ENCODE measurements at places on chromosomes 3 and 15.

DNA sequence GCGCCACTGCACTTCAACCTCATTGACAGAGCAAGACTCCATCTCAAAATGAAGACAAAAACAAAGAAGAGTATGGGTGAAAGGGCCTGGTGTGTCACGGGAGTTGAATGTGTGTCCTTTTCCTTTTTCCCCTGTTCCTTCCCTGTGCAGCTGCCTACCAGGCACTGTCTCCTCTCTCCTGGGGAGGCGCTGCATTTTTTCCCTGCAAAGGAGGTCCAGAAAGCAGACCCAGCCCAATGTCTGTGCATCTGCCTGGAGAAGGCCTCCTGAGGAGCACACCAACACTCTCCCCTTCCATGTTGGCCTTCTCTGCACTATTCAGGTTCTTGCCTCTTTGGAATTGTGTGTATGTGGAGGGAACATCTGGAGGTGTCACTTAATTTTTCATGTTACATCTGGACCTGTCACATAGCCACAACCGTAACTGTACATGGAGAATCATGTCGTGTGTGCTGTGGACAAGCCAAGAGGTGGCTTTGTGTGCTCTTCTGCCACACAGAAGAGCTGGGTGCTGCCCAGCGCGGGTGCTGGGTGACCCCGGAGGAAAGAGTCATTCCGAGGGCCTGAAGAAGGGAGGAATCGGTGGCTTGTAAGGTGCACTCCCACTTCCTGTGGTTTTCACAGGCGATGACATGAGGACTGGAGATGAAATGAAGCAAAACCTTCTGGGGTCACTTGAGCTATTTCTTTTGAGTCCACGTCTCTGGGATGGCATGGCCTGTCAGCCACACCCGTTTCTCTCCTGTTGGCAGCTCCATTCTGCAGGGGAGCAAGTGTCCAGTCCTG, 46.5 kb upstream of the CGNL1 start:
- no peak for DNase-seq

GRCh38 chr3:25895031-25895430, 105.1 kb downstream of the OXSM start:
- no peak for DNase-seq

GRCh38 chr3:11495948-11496557, 147.7 kb downstream of the VGLL4 start:
- no peak for DNase-seq

- no peak for DNase-seq
Measured at GRCh38 chr3:40228792-40229350, 80.6 kb upstream of the EIF1B start.

GRCh38 chr3:73681610-73682009, 56.9 kb upstream of the PDZRN3 start:
- DNase-seq, result no peak

GRCh38 chr15:64847448-64847847, 5.7 kb downstream of the PLEKHO2 start:
- no peak for DNase-seq

- no peak for DNase-seq
Measured at GRCh38 chr15:55829826-55830225, 86.9 kb upstream of the PRTG start.

- DNase-seq, result no peak
Measured at GRCh38 chr3:43015991-43016865, 37.1 kb downstream of the GASK1A start.

DNA sequence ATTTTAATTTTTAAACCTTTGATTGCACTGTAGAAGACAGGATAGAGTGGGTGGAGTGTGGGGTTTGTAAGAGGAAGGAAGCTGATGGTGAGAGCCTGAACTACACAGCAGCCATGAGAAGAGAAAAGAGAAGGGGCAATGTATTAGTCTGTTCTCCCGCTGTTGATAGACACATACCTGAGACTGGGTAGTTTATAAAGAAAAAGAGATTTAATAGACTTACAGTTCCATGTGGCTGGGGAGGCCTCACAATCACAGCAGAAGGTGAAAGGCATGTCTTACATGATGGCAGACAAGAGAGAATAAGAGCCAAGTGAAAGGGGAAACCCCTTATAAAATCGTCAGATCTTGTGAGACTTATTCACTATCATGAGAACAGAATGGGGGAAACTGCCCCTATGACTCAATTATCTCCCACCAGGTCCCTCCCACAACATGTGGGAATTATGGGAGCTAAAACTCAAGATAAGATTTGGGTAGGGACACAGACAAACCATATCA, 37.3 kb downstream of the STARD5 start:
- no peak for DNase-seq

DNA sequence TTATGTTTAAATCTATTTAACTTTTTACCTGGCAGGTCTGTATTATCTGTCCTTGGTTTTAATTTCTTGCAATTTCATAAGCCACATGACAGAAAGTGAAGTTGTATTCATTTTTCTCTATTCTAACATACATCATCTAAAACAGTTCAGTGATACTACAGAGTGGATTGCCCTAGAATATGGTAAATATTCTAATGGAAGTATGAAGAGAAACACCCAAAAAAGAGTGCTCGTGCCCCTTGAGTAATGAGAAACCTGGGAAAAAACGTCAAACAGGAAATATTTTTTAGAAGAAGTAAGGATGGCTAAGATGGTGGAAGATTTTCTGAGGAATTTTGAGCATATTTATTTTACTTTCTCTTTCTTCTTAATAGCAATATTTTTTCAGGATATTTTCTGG, 261.1 kb upstream of the CBLB start:
- no peak for DNase-seq

- no peak for DNase-seq
Measured at GRCh38 chr3:79038057-79038456, 729.7 kb downstream of the ROBO1 start.

DNA sequence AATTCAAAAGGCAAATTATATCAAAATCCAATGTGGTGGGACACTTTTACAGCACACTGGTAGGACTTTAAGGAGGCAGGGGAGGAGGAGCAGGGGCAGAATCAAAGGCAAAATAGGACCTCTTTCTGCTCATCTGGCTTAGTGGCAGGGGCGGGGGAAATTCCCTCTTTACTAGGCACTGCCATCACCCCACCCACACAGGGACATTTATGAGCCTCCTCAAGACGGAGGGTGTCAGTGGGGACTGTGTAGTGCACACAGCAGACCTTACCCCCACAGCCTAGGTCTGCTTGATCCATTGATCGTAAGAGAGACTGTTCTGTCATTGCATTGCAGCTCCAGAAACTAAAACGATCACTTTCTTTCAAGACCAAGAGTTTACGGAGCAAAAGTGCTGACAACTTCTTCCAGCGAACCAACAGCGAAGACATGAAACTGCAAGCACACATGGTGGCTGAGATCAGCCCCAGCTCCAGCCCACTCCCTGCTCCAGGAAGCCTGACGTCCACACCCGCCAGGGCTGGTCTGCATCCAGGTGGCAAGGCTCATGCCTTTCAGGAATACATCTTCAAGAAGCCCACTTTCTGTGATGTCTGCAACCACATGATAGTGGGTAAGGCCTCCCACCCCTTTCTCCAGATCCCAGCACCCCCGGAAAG, 62.9 kb downstream of the STAC start:
- DNase-seq, result no peak

GRCh38 chr15:26910715-26911114, 43.9 kb downstream of the GABRA5 start:
- no peak for DNase-seq

DNA sequence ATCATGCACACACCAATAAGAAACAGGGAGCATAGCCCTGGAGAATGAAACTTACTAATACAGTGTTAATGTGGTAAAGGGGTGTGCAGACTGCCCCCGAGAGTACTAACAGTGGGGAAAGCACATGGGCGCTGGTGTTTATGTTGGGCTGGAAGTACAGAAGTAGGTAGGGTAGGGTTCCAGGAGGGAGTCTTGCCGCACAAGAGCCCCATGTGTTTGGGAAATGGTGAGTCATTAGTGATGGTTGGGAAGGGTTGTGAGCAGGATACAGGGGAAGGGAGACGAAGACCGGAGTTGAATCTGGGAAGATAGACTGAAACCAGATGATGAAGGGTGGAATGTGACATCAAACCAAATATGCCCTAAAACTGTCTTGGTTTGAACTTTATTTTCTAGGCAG, 117.1 kb downstream of the THSD4 start:
- no peak for DNase-seq

- no peak for DNase-seq
Measured at GRCh38 chr15:72155003-72155621, 36.9 kb downstream of the SENP8 start.

DNA sequence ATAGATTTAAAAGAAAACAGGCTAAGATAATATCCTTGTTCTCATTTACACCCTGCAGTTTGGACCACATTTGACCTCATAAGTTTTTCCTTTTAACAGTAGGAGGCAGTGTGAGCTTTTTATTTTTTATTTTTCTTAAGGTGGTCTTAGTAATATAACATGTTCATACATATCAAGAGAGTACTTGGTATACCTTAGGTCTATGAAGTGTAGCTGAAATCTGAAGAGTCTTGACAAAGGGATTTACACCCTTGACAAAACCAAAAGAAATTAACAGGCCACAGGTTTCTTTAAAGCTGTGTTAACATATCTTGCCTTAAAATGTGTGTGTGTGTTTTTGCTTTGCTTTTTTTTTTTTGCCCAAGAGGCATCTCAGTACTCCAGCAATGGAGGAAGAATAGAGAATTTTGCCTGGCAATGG, 3.2 kb downstream of the RAP2B start:
- DNase-seq, result no peak

DNA sequence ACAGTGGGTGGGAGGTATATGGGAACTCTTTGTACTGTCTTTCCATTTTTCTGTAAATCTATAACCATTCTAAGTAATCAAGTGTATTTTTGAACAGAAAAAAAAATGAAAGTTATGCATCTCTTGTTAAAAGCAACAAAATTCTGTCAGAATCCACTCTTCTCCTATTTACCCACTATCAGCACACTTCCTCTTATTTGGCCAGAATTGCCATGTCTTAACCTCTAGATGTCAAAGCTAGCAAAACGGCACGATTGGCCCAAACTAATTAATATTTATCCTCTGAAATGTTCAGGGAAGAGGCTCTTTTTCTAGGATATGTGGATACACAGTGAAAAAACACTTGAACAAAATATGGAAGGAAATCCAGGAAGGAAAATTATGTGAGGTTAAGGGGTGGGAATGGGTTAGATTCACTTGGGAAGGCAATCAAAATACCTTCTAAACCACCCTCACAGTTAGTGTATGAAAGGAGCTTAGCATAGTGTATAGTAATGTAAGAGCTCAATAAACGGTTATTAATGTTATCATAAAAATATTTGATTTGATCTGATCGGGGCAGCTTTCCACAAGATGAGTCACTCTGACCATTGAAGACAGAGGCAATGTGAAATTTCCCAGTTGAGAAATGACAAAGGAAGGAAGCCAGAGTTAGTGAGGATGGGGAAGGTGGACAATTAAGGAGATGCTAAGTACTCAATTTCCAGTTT, 20.1 kb upstream of the TGFBR2 start:
- no peak for DNase-seq

- no peak for DNase-seq
Measured at GRCh38 chr3:53803816-53804695, 42.2 kb downstream of the CHDH start.

- no peak for DNase-seq
Measured at GRCh38 chr3:30292192-30292893, 314.1 kb upstream of the TGFBR2 start.

GRCh38 chr3:134004841-134005240, 24.9 kb downstream of the SLCO2A1 start:
- no peak for DNase-seq

DNA sequence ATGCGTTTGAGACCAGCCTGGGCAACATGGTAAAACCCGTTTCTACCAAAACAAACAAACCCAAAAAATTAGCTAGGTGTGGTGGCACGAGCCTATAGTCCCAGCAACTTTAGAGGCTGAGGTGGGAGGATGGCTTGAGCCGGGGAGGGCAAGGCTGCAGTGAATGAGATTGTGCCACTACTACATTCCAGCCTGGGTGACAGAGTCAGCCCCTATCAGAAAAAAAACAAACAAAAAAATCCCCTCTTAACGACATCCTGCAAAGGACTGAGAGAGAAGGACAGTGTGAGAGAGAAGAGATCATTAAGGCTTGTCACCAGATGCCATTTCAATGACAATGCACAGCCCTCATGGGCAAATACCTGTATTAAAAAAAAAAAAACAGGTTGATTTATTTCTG, 266.7 kb upstream of the ATP10A start:
- no peak for DNase-seq

DNA sequence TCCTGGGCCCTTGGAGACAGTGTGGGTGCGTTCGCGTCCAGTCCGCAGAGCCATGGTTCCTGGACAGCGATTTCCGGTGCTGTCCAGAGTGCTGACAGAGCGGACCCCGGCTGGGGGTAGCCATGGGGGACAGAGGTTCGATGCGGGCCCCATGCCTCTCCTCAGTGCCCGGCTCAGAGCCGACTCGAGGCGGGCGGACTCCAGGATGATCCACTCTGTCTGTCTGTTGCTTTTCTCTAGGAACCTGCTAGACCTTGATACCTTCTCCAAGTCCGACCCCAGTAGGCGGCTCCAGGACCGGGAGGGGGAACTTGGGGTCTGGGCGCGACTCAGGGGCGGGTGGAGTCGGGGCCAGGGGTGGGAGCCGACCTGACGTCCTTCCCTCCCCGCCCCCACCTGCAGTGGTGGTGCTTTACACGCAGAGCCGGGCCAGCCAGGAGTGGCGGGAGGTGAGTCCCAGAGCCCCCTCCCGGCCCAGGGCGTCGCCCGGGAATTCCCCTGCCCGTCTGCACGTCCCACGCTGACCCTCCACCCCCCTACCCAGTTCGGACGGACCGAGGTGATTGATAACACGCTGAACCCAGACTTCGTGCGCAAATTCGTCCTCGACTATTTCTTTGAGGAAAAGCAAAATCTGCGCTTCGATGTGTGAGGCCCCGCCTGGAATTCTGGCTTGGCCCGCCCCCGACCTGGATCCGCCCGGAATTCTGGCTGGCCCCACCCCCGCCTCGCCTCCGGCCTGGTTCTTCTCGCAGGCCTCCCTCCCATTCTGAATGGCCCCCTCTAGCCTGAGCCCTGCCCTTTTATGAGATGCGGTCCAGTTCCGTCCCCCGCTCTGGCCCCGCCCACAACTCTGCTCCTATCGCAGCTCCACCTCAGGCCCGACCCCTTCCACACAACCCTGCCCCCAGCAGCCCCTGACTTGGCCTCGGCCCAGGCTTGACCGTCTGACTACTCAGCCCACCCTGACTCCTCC, 1.0 kb downstream of the CPNE9 start:
- DNase-seq, result no peak

DNA sequence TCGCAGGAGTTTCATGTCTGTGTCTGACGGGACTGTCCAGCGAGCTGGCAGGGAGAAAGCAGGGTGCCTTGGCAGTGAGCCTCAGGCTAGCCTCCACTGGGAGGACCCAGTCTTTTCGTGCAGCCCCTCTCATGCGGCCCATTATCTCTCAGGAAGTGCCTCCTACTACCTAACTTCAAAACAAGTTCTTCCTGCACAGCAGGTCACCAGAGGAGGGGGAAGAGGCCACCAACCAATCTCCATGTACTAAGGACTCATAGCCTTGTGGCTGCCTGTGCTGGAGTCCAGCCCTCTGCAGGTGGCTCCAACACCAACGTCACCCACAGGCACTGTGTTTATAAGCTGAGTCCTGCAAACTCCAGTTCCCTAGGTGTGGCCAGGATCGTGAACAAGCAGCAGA, 4.8 kb downstream of the VIPR1 start:
- no peak for DNase-seq
